ENCODE measurements at places on chromosomes 6 and 20.

- H3K4me3 ChIP-seq, result no peak overlapping the region
- DNase-seq, result no peak
- no peaks in the 10 kb centered on the region for H3K27me3 ChIP-seq
- H3K27ac ChIP-seq, result no peak overlapping the region
Observed at GRCh38 chr20:13249798-13250170, 28.7 kb downstream of the ISM1 start.

DNA sequence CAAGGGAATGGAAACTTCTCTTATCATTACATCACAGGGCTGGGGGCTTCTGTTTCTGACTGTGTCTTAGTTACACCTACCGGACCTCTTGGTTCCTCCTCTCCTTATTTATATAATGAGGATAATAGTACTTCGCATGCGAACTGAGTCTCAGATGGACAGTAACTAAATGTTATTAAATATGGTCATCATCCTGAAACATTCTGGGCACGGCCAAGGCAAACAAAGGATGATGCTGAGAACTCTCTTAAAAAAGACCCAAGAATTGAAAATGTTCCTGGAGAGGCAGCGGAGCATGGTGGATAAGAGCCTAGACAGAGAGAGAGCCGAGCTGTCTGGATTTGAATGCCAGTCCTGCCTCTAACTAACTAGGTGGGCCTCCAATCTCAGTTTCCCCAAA is 119.8 kb upstream of the SASH1 start:
- H3K27me3 ChIP-seq, result no peaks in the 10 kb centered on the region
- no peaks in the 10 kb centered on the region for H3K36me3 ChIP-seq
- H3K27ac ChIP-seq, result no peak overlapping the region
- H3K4me3 ChIP-seq, result no peak overlapping the region
- no peak for DNase-seq
- H3K4me1 ChIP-seq, result no peaks in the 10 kb centered on the region

GRCh38 chr20:64246616-64247306 is 8.8 kb upstream of the PCMTD2 start:
- H3K27me3 ChIP-seq, result peaks cover 15% of the 10 kb centered on the region
- no peak overlapping the region for H3K4me3 ChIP-seq
- no peaks in the 10 kb centered on the region for H3K36me3 ChIP-seq
- no peak for DNase-seq
- H3K27ac ChIP-seq, result no peak overlapping the region

- H3K27ac ChIP-seq, result no peak overlapping the region
- no peaks in the 10 kb centered on the region for H3K4me1 ChIP-seq
- no peak overlapping the region for H3K4me3 ChIP-seq
- DNase-seq, result no peak
Observed at GRCh38 chr6:25153079-25153478, 126.1 kb upstream of the CARMIL1 start.

DNA sequence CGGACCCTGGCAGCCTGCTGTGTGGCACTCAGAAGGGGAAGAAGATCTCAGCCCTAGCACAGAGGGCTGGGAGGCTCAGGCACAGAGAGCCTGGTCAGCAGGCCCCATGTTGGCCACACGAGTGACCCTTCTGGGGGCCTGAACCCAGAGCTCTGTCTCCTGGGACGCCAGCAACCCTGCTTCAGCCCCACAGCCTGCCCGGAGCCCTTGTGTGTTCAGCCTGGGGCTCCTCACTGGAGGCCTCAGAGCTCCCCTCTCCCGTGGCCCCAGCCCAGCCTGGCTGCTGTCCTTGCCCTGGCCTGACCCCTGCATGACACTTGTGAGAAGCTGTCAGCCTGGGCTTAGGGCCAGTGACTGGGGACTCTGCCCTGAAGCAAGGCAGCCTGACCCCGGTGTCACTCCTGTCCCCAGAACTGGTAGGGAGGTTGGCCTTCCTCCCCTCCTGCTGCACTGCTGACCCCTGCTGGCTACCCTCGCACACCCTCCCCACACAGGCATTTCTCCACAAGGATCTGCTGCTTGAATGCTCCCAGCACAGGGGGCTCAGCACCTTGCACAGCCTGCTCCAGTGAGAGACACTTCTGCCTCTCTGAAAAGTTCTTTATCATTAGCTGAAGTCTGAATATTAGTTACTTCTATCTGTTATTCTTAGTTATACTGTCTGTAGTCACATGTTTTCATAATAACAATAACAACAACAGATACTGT is 15.4 kb upstream of the IP6K3 start:
- no peaks in the 10 kb centered on the region for H3K27me3 ChIP-seq
- H3K4me1 ChIP-seq, result peaks cover 4% of the 10 kb centered on the region
- H3K27ac ChIP-seq, result peak overlapping the region; percentile 44
- H3K4me3 ChIP-seq, result no peak overlapping the region

All from transverse colon (tissue), 4 donors.